Right atrium auricular region (tissue), 2 donors: ENCODE measurements at places on chromosomes 3 and 15. TPM values are rescaled to one million over a fixed set of nuclear protein-coding genes. Genes with fewer than 3 reads are reported as not detected.

The EXD1 gene
- not detected for total RNA-seq

The IL17RE gene
- total RNA-seq = 2.6 TPM

The NR1I2 gene
- total RNA-seq = not detected

The ACVR2B gene
- 3.9 TPM for total RNA-seq

The ZNF660 gene
- 0.67 TPM for total RNA-seq

The CATSPER2 gene
- total RNA-seq = 0.26 TPM

The GPR156 gene
- total RNA-seq = 0.35 TPM

The ERICH6 gene
- total RNA-seq = not detected

The CHRNB4 gene
- not detected for total RNA-seq

The ADGRG7 gene
- not detected for total RNA-seq

The CNOT10 gene
- 11.2 TPM for total RNA-seq

The IL5RA gene
- total RNA-seq = 0.51 TPM

The SPINK8 gene
- total RNA-seq = not detected

The RTP1 gene
- total RNA-seq = not detected

The GOLGA6L10 gene
- total RNA-seq = 0.33 TPM

The CRYBG3 gene
- total RNA-seq = 17.6 TPM

The C15orf61 gene
- total RNA-seq = 6.2 TPM

The CLDN18 gene
- 21.0 TPM for total RNA-seq

The IL20RB gene
- total RNA-seq = not detected

The IL17RC gene
- 49.1 TPM for total RNA-seq

The OR5H2 gene
- total RNA-seq = not detected

The SLC22A13 gene
- total RNA-seq = not detected

The C3orf20 gene
- total RNA-seq = not detected

The ADIPOQ gene
- 2.4 TPM for total RNA-seq

The AGTR1 gene
- total RNA-seq = 22.6 TPM

The GCHFR gene
- 33.8 TPM for total RNA-seq

The TM6SF1 gene
- 7.3 TPM for total RNA-seq

The OR5K2 gene
- total RNA-seq = not detected

The MRPS11 gene
- 29.3 TPM for total RNA-seq

The CCDC54 gene
- total RNA-seq = not detected

The TIMP4 gene
- 29.1 TPM for total RNA-seq

The SCAANT1 gene
- total RNA-seq = not detected

The CHST13 gene
- 0.90 TPM for total RNA-seq

The RPL14 gene
- 182 TPM for total RNA-seq

The CCNDBP1 gene
- total RNA-seq = 60.1 TPM

The WNT5A gene
- total RNA-seq = 2.8 TPM

The WNT7A gene
- total RNA-seq = not detected

The IQSEC1 gene
- 63.9 TPM for total RNA-seq

The PPM1M gene
- total RNA-seq = 5.7 TPM

The WWTR1 gene
- 53.4 TPM for total RNA-seq

The CEP152 gene
- total RNA-seq = 1.1 TPM
